Right cardiac atrium (tissue), 5 donors: ENCODE measurements at places on chromosomes 7 and 10. TPM values are rescaled to one million over a fixed set of nuclear protein-coding genes. Genes with fewer than 3 reads are reported as not detected.

DNA sequence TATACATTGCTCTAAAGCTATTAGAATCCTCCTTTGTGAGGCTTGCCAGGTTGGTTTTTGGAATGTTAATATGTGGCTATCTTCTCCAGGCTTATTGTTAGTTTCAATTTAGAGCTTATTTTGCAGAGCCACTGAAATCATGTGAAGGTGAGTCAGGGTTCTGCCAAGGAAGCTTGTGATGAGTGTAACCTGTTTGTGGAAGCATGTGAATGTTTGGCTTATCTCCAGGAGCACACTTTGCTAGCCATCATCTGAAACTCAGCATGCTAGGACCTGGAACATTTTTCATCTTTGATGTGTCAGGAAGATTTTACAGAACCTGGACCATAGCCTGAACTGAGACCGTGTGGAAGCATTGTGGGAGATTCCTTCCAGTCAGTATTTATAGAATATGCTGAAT lies 197.3 kb downstream of the PPP1R9A start:
- no peak for DNase-seq

DNA sequence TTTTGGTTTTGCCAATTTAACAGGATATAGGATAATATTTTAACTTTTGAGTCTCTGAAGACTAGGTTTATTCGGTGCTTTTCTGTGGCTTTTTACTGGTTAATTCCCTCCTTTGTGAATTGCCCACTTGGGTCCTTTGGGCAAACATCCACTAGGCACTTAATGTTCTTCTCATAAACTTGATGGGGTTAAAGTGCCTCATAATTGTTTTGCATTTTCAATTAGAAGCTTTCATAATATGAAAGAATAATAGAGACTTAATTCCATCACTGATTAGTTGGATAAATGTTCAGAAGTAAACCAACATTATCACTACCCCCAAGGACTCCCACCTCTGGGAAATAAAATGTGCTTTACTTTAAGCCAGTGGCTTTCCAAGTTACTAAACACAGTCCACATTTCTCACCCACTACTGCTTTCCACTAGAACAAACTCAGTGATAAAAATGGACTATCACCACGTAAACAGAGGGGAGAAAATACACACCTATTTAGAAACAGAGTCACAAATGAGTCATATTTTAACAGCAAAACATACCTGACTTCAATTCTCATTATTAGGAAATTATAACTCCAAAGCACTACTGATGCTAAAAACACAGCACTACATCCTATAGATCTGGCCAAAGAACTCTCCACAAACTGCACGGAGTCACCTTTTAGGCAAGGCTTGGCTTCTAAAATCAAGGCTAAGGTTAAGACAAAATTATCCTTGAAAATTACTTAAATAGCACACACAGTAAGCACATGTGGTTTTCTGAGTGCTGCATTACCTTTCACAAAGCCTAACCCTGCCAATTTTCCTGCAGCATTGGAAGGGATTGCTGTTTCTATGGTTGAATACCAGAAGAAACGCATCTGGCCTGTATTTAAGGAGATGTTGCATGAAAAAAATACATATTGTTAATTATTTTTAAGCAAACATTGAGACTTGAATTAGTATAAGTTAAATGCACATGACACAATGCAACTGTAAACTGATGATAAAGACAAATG lies 41.2 kb downstream of the PARD3 start:
- no peak for DNase-seq

CRYGN gene
- polyA plus RNA-seq, result 0.07 TPM

MYOZ1 gene
- 72.6 TPM for polyA plus RNA-seq

DNA sequence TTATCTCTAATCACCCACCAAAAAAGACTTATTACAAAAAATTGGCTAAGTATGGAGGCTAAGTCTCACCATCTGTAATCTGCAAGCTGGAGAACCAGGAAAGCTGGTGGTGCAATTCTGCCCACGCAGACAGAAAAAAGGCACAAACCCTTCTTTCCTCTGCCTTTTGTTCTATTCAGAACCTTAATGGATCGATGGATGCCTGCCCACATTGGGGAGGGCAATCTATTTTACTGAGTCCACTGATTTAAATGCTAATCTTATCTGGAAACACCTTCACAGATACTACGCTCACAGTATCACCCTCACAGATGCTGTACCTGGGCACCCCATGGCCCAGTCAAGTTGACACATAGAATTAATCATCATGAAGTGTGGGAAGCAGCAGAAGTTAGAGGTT lies 10.2 kb downstream of the IGFBP3 start:
- DNase-seq, result no peak

GRCh38 chr7:127584648-127585043 lies 750 bp downstream of the GCC1 start:
- no peak for DNase-seq

DNA sequence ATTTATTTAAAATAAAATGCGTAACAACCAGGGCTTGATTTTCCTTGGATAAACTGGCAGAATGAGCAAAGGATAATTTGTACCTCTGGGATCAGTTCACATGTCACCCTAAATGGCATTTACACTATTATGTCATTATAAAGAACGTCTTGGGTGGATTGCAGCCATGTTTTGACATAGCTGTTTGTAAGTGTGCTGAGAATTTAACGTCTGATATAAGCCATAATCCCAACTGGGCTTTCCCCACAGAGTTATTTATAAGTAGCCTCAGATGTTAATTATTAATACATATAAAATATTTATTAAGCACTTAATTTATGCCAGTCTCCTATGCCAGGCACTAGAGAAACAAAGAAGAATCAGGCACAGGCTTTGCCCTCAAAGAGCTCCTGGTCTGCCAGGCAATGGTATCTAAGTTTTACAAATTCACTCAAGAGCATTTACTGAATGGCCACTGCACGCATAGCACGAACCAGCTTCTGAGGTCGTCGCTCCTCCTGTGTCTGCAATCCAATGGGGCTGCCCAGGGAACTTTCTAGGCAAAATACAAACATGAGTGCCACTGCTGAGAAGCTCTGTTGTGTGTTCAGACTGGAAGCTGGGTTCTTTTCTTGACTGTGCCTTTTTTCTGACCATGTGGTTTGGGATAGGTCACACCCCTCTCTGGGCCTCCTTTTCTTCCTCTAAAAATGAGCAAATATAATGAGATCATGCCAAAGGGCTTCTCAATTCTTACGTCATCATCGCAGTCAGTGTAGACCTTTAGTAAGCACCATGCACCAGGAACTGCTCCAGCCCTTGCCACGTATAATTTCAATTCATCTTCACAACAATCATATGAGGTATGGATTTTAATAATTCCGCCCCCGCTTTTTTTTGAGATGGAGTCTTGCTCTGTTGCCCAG lies 11.3 kb upstream of the CTBP2 start:
- DNase-seq, result no peak

OR2A5 gene
- polyA plus RNA-seq, result not detected

SLC39A12 gene
- 0.05 TPM for polyA plus RNA-seq

SFR1 gene
- 7.1 TPM for polyA plus RNA-seq

SNCG gene
- polyA plus RNA-seq, result 30.2 TPM

DNA sequence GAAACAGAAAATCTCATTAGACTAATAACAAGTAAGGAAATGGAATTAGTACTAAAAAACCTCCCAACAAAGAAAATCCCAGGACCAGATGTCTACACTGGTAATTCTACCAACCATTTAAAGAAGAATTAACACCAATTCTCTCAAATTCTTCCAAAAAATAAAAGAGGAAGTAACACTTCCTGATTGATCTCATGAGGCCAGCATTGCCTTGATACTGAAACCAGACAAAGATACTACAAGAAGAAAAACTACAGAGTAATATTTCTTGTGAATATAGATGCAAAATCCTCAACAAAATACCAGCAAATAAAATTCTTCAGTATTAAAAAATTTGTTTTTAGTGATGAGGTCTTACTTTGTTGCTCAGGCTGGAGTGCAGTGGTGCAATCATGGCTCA lies 21.3 kb downstream of the GCK start:
- DNase-seq, result no peak

GRCh38 chr7:76091506-76091905 lies 43.6 kb downstream of the MDH2 start:
- no peak for DNase-seq
